Stimulated activated CD4-positive, alpha-beta T cell treated with anti-CD3 and anti-CD28 coated beads, Interleukin-15, amount 100 ng/mL, for 24 hours (primary cell): ENCODE measurements at places on chromosomes 6 and 20.
A peak's percentile ranks its signal among the peaks of the same experiment; 100 is the strongest.

DNA sequence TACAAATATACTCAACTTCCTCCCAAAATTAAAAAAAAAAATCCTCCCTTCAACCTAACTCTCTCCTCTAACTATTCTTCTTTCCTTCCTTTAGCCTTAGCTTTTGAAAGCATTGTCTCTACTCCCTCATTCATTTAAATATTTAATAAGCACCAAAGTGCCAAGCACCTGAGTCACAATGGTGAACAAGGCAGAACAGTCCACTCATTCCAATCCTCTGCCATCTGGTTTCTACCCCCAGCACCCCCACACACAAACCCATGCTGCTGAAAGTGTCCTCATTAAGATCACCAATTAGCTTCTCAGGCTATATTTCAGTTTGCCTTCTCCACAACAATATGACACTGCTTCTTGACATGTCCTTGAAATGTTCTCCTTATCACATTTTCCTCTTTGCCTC, 76.3 kb downstream of the DTNBP1 start:
- no peak for DNase-seq

GRCh38 chr20:62922451-62922921, 3.8 kb downstream of the DIDO1 start:
- DNase-seq = peak; percentile 52

DNA sequence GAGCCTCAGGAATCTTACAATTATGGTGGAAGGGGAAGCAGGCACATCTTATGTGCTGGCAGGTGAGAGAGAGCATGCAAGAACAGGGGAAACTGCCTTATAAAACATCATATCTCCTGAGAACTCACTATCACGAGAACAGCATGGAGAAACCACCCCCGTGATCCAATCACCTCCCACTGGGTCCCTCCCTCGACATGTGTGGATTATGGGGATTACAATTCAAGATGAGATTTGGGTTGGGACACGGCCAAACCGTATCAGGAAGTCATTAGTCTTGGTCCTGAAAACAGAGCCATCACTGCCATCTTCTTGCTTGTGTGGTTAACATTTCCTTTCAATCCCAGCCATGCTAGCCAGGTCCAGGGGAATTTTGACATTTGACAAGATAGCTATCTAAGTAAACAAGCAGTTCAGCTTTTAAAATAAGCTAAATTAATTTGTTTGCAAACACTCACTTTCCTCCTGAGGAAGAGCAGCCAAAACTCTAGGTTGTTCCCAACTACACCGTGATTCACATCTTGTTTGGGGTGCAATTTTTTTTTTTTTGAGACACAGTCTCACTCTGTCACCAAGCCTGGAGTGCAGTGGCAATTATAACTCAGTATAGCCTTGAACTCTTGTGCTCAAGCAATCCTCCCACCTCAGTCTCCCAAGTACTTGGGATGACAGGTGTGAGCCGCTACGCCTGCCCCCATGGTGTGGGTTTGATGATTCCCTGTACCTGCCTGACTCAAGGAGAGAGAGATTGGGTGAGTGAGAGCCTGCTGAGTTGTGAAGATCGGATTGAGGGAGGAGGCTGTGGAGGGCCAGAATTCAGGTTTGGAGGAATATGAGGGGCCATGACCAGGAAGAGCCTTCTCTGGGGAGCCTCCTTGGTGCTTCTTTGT, 13.0 kb upstream of the PPP1R14C start:
- no peak for DNase-seq

- DNase-seq = no peak
These were observed 13.5 kb downstream of the HAO1 start for GRCh38 chr20:7926767-7927166.

DNA sequence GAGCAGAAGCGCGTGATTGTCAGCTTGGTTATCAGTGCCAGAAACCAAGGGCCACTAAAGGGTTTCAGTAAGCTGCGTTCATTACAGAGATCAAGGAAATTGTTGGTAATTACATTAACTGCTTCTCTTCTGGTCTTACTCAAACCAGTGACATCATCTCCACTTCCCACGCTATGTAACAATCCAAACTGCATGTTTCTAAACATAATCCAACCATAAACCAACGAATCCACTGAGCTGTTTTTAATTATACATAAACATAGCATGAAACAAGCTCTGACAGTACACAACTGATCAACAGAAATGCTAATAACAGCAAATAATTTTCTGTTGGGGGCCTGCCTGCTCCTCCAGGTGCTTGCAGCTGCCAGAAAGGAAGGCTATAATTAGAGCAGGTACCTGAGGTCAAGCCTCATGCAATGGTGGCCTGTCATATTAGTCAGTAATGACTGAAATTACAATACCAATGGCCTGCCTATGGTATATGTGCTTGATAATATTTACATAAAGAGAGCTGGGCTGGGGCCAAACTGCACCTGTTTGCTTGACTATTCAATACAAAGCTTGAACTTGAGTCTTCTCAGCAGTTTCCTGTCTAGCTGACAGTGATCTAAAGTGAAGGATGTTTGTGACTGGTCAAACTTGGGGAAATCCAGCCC, 40.1 kb downstream of the ILRUN start:
- peak; percentile 44 for DNase-seq

DNA sequence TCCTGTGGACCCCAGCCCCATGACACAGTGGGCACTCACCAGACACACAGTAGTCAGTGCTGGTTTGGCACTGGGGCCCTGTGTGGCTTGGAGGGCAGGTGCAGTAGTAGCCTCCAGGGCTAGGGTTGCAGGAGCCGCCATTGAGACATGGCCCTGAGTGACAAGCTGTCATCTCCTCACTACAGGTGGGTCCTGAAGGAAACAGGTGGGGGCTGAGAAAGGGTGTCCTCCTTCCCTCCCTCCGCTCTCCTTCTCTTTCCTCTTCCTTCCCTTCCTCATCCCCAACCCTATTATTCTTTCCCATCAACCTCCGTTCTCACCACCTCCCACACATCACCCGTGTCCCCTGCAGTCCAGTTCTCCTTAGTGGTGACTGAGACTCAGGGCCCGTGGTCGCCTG, 10.2 kb downstream of the NOTCH4 start:
- DNase-seq = no peak
